ENCODE measurements at places on chromosomes 7 and 10.

DNA sequence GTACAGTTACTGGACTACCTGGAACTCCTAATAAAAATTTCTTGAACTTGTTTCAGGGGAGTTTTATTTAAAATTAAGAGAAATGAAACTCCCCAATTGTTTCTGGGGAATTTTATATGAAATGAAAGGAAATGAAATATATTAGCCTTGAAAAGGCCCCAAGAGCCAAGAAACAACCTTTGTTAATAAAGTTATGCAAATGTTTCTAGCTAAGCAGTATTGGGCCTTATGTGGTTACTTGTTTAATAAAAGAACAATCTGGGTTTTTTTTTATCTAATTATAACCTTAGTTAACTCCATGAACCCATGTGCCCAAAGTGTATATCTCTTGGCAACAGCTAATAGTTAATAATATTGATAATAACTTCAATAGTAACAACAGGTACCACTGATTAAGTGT is 222.8 kb downstream of the EXOC4 start:
- no peak for DNase-seq

DNA sequence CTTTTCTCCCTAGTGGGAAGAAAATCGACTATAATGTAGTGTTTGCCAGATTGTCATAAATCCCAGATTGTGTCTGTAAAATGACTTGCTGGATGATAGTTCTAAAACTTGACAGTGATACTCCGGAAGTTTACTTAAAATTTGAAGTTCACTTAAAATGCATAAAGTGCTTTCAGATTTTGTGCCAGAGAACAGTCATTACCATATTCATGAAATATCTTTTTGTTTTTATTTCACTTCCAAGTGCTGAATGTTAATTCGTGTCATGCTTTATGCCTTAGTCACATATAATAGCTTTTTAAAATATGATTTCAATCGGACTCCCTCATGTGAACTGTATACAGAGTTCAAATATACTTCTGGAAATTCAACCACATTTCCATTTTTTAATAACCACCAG is 30.4 kb downstream of the PRPF18 start:
- no peak for DNase-seq

DNA sequence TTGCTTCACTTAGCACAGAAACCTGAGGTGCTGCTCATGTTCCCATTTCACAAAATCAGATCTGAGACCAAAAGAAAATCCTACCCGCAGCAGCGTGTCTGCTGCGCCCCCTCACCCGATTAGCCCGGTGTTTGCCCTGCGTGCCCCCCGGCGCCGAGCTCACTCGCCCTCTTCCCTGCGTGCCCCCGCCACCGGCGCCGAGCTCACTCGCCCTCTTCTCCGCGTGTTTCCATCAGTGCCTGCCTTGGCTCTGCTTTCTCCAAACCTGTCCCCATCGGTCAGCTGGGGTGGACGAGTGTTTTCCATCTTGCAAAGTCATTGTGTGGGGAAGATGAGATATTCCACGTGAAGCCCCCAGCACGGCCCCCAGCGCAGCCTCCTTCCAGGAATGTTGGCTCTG is 225.3 kb upstream of the PITRM1 start:
- no peak for DNase-seq

DNA sequence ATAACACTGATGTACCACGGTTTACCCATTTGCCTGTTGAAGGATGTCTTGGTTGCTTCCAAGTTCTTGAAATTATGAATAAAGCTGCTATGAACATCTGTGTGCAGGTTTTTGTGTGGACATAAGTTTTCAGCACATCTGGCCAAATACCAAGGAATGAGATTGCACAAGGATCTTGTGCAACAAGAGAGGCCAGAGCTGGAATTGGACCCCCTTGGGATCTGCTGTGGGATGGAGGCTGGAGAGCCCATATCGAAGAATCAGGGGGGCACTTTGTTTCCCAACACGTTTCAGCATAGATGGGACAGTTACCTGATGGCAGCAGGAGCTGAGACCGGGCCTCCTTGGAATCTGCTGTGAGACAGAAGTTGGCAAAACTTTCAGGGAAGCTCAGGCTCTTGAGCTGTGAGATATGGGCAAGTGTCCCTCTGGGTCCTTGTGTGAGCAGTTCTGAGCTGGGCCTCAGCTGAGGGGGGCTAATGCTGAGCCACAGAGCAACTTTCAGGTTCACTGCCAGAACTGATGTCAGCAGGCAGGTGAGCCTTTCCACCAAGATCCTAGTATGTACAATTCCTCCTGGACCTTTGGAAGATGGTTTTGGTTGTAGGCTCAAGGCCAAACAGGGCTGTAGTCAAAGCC is 115.2 kb upstream of the RAB18 start:
- DNase-seq, result no peak

DNA sequence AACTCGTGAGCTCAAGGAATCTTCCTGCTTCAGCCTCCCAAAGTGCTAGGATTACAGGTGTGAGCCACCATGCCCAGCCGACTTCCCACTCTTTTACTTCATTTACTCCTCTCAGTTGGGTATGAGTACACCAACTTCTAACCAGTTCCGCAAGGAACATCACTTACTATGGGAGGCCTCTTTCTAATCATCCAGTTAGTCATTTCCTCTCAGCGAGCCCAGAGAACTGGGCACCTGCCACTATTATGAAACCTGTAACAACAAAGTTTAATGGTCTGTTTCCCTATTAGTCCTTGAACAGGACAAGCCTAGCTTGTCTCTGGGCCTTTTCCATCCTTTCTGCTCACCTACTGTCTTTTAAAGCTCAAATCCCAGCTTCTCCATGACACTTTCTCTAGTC is 88.8 kb downstream of the DNMBP start:
- no peak for DNase-seq

GRCh38 chr7:27166531-27167505 is 1.5 kb upstream of the HOXA9 start:
- no peak for DNase-seq

- DNase-seq, result no peak
Observed at GRCh38 chr7:83149466-83149865, 13.2 kb downstream of the PCLO start.
